Fibroblast of the aortic adventitia (primary cell): ENCODE measurements at places on chromosomes 7 and 10.
A peak's percentile ranks its signal among the peaks of the same experiment; 100 is the strongest.

DNA sequence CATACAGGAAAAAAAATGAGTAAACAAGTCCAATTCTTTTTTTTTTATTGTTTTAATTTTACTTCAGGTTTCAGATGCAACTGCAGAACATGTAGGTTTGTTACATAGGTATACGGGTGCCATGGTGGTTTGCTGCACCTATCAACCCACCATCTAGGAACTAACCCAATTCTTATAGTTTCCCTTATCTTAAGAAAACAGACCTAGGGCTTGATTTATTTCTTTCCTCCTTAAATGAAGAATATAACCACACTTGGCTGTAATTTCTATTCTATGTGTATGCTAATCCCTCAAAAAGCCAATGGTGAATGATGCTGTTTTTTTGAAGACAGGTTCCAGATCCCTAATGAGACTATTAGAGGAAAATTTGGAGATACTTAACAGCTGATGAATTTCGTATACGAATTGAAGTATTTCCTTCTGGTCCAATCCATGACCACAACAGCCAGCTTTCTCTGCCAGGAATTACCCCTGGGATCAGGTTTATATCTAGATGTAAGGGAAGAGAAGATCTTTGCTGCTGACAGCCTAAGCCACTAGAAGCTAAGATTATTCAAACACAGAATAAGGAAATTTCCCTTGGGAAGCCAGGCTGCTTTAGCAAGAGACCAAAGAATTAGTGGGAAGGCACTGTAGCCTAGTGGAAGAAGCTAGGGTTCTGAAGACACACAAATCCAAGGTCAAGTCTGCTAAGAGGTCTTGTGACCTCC, 115.8 kb downstream of the INHBA start:
- peak; percentile 40 for DNase-seq

- DNase-seq = peak; percentile 18
Observed at GRCh38 chr10:38118072-38118807, 24.1 kb downstream of the ZNF37A start.

DNA sequence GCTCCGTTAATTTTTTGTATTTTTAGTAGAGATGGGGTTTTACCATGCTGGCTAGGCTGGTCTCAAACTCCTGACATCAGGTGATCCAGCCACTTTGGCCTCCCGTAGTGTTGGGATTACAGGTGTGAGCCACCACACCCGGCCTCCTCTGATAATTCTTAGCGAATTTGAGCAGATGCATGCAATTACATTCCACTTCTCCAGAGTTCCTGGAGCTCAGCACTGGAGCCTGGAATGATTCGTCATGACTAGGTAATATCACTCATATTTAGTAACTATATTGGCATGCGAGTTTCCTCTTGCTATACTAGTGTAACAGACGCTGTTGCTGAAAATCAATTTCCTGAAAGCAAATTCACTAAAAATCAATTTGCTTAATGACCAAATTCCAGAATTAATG, 86.8 kb downstream of the MKX start:
- DNase-seq = peak; percentile 12

DNA sequence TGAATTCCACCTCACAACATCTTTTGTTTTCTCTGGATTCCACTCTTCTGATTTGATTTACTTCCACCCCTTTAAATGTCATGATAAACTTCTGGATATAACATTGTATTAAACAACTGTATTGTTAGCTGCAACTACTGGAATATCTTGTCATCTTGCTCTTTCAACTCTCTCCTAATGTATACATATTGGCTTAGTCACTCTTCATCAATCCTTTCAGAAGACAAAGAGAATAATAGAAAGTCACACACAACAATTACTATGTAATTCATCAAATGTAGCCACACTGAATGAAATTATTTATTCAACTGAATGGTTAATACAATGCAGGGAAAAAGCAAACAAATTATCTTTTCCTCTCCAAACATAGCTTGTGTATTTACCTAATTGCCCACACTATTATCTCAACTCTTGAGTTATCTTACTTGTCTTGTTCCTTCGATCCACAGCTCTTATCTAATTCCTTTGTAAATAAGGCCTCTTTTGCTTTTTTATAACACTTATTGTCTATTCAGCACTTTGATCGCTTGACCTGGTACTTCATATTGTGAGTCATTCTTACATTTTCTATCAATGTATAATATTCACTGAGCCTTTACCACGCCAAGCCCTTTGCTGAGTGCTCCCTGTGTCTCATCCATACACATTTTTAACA, 16.7 kb downstream of the SEMA3A start:
- DNase-seq = no peak

- DNase-seq = no peak
Observed at GRCh38 chr7:127884066-127884559, 147.1 kb downstream of the LRRC4 start.

DNA sequence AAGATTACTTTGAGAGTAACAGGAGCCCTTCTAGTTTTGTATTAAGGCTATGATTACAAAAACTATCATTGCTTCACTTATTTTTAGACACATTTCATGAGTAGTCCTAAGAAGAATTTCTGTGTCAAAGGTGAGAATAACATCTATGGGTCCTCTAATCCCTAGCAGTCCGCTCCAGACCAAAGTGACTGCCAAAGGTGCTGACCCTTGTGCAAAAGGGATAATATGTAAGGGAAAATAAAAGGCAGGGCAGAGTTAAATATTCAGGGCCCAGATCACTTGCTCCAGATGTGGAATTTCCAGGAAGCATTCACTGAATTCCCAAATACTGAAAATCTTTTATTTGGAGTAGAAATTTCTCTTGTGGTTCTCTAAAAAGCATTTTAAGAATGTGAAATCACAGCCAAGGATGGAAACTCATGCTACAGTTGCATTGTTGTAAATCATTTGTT, 29.3 kb downstream of the RHOBTB1 start:
- peak; percentile 98 for DNase-seq

DNA sequence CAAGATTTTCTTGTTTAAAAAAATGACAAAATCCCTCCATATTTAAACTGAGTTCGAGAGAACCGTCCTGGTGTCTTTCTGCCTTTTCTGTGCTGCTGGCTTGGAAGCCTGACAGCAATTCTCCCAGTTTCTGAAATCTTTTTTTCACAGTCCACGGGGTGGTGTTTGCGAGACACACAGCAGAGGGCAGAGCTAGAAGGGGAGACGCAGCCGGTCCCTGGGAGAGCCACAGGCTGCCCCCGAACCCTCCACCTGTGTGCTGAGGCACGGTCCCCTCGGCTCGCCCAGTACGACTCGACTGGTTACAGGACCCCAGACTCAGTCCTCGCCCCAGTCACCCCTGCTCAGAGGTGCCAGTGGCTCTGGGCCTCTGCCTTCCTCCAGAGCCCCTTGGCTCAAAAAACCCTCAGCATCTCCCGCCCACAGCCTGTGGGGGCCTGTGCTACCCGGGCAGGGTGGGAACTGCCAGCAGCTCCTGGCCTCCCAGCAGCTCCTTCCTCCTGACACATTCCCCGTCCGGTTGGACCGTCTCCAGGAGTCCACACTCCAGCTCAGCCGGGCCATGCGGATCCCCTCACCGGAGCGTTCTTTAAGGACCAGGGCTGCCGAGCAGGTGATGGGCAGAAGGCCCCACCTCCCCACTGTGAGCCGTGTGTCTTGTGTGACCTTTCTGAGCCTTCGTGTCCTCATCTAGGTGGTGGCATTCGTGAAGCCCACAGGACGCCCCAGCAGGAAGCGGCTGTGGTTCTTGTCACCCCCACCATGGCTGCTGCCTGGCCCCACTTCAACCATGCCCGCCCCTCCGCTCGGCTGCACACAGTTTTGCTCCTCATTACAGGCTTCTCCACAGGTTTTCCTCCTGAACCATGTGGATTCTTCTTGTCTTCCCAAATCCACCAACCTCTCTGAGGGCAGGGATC, 52.3 kb upstream of the EN2 start:
- peak; percentile 22 for DNase-seq
